ENCODE measurements at places on chromosomes 5 and 9. TPM values are rescaled to one million over a fixed set of nuclear protein-coding genes. Genes with fewer than 3 reads are reported as not detected.

Gene CYLC2
- not detected for total RNA-seq

Gene RLN2
- total RNA-seq = 1.2 TPM

- DNase-seq = no peak
Observed at GRCh38 chr9:13110766-13111417, 168.6 kb downstream of the MPDZ start.

DNA sequence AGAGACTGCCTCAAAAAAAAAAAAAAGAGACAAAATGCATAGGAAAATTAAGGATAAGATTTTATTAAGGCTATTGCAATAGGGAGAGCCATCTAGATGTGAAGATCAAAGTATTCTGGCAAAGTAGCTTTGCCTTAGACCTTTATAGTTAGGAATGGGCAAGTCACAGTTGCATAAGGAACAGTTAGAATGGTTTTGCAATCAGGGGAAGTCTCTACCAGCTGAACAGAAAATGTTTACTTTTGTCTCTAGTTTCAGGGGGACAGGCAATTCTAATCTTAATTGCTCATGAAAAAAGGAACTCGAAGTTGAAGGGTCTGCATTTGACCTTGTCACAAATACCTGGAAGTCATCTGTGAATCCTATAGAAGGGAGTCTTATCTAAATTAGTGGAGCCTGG lies 13.1 kb upstream of the ATP6V1G1 start:
- no peak for DNase-seq

DNA sequence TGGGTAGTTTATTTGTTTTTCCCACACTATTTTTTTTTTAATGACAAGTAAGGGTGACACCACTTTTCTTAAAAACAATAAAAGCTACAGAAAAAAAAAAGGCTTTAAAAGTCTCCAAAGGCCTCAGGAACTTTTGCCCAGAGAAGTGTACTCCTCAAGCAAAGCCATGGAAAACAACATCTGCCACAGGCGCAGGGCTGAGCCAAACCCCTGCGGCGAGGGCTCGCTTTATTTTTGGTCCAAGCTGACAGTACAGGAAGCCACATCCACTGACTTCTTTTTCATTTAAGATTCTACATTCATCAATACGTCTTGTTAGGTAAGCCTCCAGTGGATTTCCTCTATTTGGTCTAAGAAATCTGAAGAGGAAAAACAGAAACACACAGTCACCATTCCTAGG lies 51.9 kb upstream of the IFNK start:
- no peak for DNase-seq

DNA sequence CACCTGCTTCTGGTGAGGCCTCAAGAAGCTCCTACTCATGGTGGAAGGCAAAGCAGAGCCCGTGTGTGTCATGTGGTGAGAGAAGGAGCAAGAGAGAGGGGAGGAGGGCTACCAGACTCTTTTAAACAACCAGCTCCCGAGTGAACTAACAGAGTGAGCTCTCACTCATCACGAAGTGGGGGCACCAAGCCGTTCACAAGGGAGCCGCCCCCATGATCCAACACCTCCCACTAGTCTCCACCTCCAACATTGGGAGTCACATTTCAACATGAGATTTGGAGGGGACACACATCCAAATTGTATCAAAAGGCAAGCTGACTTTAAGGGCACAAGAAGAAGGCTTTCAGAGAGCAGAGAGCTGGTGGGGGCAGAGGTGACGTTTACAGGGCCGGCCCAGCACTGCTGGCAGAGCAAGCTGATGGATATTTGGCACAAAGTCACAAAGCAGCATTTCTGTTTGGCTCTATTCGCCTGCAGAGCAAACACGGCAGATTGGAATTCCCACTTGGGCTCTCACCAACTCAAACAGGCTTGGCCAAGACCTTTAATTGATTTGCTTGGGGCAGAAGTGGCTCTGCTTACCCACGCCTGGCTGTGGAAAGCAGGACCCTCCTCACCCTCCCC lies 20.0 kb downstream of the PITX1 start:
- DNase-seq = no peak

Gene ZNF366
- 1.1 TPM for total RNA-seq

DNA sequence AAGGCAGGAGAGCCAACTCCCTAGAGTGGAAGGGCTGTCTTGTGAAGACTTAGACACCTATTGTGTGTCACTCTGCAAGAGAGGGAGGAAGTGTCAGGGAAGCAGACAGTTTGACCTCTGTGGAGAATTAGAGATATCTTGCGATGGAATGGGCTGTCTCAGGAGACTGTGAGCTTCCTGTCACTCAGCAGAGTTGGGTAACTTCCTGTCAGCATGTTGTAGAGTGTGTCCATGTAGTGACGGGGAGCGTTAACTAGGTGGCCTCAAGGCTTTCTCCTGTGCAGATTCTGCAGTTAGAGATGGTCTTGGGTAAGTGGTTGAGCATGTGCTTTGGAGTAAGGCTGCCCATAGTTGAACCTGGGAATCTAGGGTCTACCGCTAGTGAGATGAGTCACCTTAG lies 136.5 kb downstream of the KIF4B start:
- no peak for DNase-seq

DNA sequence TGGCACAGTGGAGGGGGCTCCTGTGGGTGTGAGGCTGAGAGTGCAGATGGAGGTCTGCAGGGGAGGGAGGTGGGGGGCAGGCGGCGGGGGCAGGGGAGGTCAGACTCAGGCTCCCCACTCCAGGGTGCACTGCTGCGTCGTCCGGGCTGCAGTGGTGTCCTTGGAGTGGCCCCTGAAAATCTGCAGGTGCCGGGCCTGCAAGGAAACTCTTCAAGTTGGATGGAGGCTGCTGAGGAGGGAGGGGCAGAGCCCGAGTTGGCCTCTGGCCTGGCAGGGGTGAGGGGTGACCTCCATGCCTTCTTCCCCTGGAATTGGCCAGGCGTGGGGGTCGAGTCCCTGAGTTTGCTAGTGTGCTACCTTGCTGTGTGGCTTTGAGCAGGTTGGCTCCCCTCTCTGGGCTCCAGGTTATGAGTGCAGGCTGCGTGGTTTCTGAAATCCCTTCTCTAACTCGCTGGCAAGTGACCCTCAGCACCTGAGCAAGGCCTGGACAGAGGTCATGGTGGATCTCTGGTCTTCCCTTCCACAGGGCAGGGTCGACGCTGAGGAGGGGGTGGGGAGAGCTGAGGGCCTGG lies 888 bp downstream of the ADAMTSL2 start:
- no peak for DNase-seq

- no peak for DNase-seq
Observed at GRCh38 chr5:120678279-120678678, 214.2 kb downstream of the PRR16 start.

Gene TMEM252
- total RNA-seq = not detected

All from naive thymus-derived CD4-positive, alpha-beta T cell (primary cell).